ENCODE measurements at places on chromosomes 7 and 10. TPM values are rescaled to one million over a fixed set of nuclear protein-coding genes. Genes with fewer than 3 reads are reported as not detected.

Gene HABP2
- total RNA-seq, result not detected

Gene FKBP6
- not detected for total RNA-seq

Gene LRIT1
- not detected for total RNA-seq

Gene WNT8B
- not detected for total RNA-seq

Gene SMKR1
- total RNA-seq, result 0.51 TPM

Gene CYP2C19
- not detected for total RNA-seq
